Activated CD8-positive, alpha-beta memory T cell treated with anti-CD3 and anti-CD28 coated beads for 4 hours (primary cell): ENCODE measurements at places on chromosomes 11 and 22.

- DNase-seq: no peak
Observed at GRCh38 chr11:60862171-60862570, 5.2 kb upstream of the ZP1 start.

DNA sequence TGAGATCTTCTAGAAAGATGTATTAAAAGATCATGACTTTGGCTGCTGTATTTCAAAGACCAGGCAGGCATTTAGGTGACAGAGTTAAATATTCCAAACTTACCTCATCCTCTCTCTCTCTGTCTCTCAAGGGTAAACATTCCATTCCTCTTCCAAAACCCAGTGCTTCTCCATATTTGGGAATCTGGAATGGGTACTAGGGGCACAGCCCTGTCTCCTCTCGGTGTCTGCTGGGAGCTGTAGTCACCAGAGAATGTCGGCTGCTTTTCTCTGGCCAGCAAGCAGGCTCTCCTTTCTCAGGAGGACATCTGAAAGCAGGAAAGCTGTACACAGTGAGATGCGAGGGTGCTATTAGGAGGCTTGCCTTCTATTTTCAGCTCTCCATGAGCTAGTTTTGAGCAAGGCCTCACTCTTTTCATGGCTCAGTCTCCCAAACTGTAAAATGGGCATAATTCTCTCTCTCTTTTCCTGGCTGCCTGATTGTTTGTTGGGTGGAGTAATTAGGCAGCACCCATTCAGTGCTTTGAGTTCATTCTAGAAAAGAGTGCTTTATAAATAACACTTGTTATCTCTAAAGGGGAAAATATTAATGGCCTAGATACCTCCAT lies 9.3 kb upstream of the PEX26 start:
- DNase-seq: no peak

DNA sequence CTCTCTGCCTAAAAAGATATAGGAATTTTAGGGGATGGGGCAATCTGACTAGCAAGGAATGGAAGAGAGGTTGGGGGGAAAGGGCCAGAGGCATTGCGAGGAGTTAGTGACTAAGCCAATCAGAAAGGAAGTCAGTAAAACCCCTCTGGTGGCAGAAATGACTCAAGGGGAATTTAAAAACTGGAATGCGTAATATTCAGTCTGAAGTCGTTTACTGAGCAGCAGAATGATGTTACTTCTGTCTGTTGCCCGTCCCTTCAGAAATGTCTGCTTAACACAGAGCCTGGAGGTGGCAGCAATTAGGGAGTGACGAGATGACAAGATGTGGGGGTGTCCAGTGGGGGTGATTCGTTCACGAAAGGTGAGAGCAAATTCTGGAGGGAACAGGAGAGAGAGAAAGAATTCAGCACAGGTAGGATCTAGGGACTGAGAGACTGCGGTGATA lies 107.7 kb upstream of the CLMP start:
- no peak for DNase-seq

- no peak for DNase-seq
Observed at GRCh38 chr11:125933030-125933813, 12.6 kb upstream of the VSIG10L2 start.

DNA sequence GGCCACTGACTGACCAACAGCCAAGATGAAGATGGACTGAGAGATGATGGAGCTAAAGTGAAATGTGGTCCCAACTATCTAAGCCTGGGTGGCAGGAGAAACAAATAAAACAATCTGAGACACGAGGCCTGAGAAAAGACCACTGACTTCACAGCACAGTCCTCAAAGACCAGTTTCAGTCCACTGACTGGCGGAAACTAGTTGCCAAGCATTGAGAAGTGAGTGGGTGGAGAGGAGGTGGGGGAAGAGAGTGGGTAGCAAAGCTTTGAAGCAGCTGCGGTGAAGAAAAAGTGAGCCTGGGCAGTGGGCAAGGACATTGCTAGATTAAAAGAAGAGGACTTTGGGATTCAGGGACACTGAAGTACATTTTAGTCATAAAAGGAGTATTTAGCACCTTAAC lies 1.9 kb downstream of the MS4A1 start:
- no peak for DNase-seq

DNA sequence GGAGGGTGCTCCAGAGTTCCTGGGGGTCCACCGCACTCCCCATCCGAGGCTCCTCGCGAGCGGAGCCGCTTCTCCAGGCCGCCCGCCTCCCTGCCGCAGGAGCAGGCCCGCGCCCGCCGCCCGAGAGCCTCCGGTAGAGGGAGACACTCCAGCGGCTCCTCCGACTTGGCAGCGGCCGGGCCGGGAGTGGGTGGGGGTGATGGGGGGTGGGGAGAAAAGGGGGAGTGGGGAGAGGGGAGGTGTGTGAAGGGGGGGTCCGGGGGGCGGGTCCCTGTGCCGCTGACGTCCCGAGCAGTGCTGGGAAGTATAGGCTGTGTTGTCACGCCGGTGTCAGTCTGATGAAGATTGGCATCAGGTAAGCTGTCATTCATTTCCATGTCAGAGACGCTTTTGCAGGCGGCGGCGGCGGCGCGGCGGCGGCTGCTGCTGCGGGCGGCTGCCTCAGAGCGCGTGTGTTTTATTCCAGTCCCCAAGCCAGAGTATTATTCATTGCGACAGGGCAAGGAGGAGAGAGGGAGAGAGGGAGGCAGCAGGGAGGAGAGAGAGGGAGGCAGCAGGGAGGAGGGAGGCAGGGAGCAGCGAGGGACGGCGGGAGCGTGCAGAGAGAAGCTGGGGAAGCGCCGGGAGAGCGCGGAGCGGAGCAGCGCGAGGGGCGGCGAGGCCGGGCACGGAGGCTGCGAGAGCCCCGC lies at the start of gene PKNOX2:
Gene PKNOX2 (plus strand): TSS at position 330 of the 689 bp plus-strand sequence. CDS start 186,555 bp downstream, outside the sequence.
- DNase-seq: peak; percentile 9

DNA sequence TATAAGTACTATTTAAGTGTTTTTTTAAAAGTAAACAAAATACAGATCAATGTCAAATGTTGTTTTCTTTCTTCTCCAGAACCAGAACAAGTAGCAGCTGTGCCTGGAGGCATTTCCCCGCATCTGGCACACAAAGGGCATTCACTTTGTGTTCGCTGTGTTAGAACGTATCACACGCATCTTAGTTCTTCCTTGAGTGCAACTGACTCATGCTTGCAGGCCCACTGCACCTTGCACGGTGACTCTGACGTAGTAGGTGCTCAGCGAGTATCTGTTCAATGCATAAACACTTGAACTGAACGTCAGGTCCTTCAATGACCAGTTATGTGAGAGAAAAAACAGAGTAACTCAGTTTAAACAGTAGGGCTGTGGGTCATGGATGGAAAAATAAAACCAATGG lies 3.5 kb downstream of the IFT27 start:
- no peak for DNase-seq
